Activated CD8-positive, alpha-beta memory T cell treated with anti-CD3 and anti-CD28 coated beads for 1 hour (primary cell): ENCODE measurements at places on chromosomes 2 and 18.
A peak's percentile ranks its signal among the peaks of the same experiment; 100 is the strongest.

GRCh38 chr2:28898048-28898447 lies 3.6 kb downstream of the WDR43 start:
- no peak for DNase-seq

GRCh38 chr18:13271302-13271911 lies 52.8 kb downstream of the LDLRAD4 start:
- DNase-seq = no peak

- DNase-seq = no peak
Observed at GRCh38 chr18:55588111-55588869, at the start of gene TCF4. Gene TCF4, minus strand, starts transcription at chr18:55588192. Its CDS starts 1,076 bp downstream, at chr18:55587116.

GRCh38 chr2:75833386-75833785 lies 122.7 kb upstream of the GCFC2 start:
- no peak for DNase-seq

GRCh38 chr2:200225951-200226350 lies 80.5 kb upstream of the SPATS2L start:
- no peak for DNase-seq

- DNase-seq = no peak
Observed at GRCh38 chr2:21890041-21890440, 766.3 kb downstream of the TDRD15 start.

DNA sequence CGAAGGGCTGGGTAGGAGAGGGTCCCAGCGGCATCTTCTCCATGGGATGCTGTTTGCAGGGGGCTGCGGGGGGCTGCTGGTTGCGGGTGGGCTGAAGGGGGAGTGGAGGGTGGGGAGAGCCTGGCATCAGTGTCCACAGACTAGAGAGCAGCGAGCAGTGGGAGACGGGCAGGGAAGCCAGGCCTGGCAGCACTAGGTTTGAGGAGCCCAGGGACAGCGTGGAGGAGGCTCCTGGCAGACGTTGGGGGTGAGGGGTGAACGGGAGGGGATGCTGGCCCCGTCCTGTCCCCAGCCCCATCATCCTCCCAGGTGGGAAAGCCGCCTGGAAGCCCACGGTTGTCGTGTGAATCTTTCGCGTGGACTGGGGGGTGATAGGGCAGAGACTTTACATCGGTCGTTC lies 48.2 kb upstream of the TFCP2L1 start:
- no peak for DNase-seq

GRCh38 chr18:28884304-28884703 lies 707.4 kb upstream of the CDH2 start:
- no peak for DNase-seq

DNA sequence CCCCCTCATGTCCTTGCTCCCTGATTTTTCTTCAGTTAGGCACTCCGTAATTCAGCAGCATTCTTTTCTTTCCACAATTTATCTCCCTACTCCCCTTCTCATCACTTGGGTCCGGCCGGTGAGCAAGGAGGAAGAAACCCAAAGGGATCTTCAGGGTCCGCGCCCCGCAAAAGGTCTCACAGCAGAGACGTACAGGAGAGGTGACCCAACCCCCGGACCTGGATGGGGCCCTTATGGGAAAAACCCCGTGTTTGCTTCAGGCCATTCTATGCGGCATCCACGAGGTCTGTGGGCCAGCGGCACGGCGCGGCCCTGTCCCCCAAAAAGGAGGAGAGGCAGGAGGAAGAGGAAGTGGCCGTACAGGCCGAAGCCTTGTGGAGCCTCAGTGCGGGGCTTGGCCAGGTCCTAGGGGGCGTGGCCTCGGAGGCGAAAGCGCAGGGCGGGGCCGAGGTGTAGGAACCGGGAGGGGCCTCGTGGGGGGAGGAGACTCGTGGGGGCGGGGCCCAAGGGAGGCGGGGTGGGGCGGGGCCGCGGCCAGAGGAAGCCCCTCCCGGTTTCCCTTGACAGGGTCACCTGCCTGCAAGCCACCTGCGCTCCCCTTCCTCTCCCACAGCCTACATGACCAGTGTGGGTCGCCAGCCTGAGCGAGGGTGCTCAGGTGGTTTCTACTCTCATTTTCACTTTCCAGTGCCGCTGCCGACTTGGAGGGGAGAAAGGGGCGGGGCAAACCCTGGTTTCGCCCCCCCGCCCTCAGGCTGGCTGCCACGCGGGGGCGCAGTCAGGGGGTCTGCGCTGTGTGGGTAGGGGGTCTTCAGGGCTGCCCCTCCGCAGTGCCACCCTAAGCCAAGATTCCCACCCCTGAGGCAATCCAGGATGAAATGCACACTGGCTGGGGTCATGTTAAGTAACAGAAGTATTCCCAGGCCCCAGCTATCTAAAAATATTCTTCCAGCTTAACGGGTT lies 156.4 kb upstream of the XPO1 start:
- peak; percentile 79 for DNase-seq

GRCh38 chr18:42052122-42052708 lies 97.2 kb downstream of the PIK3C3 start:
- DNase-seq = no peak

GRCh38 chr2:217897091-217897715 lies 105.6 kb downstream of the TNS1 start:
- no peak for DNase-seq

DNA sequence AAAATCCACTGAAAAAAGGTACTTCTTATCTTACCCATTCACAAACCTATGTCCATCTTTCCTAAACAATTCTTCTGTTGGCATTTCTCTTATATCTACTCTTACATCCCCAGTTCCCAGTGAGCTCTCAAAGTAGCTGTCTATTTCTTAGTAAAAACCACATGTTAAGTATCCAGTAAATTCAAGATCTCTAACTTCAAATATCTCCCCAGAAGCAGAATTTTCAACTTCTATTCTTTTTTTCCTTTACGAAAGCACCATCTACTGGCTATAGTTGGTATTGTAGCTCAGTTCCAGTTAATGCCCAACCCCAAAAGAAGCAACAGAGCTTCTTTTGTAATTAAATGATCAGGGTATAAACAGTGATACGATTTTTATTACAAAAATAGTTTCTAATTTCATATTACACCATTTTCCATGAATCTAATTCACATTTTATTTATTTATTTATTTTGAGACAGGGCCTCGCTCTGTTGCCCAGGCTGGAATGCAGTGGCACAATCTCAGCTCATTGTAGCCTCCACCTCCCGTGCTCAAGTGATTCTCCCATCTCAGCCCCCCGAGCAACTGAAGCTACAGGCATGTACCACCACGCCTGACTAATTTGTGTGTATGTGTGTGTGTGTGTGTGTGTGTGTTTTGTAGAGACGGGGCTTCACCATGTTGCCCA lies 28.5 kb downstream of the HRH4 start:
- no peak for DNase-seq

DNA sequence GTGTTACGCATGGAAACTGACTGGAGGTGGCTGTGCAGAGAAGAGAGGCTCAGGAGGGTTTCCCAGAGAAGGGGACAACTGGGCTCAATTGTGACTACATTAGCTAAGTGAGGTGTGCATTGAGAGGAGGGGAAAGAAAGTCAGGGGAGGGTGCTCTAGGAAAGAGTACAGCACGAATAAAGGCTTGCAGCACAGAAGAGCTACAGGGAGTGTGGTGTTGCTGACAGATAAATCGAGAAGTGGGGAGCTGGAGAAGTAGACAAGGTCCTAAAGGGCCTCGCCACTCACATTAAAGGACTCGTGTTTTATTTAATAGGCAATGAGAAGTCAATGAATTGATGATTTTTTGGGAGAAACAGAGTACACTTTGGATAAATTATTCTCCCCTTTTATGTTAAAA lies 65.7 kb upstream of the CTAGE1 start:
- DNase-seq = no peak

DNA sequence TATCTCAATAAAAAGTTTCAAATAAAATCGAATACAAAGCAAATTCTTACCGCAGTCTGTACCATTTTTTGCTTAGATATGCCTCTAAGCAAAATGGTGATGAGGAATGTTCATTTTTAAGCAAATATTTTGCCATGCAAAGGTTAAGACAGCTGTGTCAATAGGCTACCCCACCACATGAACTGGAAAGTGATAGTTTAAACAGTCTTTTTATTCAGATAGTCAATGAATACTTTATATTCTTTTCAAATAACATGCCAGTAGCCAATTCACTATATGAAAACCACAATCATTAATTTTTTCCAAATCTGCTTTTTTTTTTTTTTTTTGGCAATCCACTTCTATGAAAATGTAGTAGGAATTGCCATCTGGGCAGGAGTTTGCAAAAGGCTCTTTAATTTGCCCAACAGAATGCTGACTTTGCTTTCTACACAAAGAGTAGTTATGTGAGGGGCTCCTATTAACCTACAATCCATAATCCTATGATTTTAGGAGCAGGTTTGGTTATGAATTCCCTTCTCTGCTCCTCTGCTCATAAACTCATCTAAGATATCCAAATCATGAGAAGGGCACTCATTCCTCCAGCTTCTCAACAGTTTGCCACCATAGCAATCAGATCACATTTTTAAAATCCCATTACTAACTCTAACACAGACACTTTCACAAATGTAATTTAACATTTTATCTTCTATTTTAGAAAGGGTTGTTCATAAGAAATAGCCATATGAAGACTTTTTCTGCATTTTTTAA lies 69.2 kb downstream of the SLC40A1 start:
- no peak for DNase-seq

DNA sequence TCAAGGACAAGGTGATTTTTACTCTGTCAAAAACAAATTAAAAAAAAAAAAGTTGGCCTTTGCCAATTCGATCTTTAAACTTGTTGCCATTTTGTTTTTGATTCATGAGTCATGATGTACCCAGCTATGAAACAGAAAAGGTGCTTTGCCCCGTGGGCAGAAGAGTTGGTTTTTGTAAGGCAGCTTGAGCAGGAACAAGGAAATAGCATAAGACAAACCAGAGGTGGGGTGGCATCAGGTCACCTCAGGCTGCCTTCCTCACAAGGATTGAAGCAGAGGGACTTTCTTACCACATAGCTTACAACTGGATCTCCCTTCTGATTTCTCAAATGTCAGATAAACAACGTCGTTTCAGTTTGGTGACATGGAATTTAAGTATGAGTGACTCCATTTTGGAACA lies 123.8 kb downstream of the ARL4C start:
- DNase-seq = no peak

GRCh38 chr2:150621526-150622213 lies 134.2 kb upstream of the RND3 start:
- no peak for DNase-seq

DNA sequence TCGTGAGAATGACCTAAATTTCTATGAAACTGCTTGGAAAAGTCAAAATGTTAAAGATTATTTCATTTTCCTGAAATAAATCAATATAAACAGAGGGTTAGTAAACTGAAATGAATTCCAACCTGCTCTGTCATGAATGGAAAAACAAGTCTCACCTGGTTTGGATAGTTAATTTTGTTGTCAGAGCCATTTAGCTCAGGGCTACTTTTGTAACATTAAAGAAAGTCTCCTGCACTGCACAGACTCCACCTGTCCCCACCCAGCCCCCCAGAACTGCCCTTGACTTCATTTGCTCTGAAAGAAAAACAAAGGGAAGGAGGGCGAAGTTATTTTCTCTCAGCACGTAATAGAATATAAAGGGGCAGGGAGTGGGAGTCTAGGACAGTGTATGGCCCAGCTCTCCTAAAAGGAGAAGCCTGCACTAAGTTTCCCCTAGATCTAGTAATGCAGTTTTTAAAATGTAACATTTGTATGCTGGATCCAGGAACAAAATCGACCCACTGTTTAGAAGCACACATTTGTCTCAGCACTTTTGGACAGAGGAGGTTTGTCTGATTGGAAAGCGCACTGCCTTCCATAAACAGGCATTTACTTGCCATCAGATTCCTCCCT lies 54.2 kb upstream of the ACSL3 start:
- no peak for DNase-seq

DNA sequence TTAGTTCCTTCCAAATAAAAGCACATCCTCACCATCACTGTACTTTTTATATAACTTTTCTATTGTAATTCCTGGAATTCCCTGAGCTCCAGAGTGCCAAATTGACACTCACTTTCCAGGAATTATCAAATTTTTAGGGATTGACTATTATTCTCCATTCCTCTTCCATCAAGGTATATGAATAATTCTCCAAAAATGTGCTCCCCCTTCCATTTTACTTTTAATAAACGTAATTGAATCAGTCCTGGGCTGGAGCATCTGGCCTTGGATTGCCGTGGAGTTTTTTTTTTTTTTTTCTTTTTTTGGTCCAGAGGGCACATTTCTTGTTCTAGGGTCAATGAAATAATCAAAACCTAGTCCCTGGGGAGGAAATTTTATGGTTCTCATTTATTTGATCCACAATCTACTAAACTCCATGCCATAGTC lies 304.3 kb downstream of the CDCA7 start:
- DNase-seq = no peak

- no peak for DNase-seq
Observed at GRCh38 chr2:23662941-23663920, 263.7 kb downstream of the ATAD2B start.

- DNase-seq = no peak
Observed at GRCh38 chr18:73151086-73151485, 283.3 kb upstream of the NETO1 start.

- DNase-seq = no peak
Observed at GRCh38 chr2:83063511-83063910, 1395.6 kb downstream of the SUCLG1 start.

DNA sequence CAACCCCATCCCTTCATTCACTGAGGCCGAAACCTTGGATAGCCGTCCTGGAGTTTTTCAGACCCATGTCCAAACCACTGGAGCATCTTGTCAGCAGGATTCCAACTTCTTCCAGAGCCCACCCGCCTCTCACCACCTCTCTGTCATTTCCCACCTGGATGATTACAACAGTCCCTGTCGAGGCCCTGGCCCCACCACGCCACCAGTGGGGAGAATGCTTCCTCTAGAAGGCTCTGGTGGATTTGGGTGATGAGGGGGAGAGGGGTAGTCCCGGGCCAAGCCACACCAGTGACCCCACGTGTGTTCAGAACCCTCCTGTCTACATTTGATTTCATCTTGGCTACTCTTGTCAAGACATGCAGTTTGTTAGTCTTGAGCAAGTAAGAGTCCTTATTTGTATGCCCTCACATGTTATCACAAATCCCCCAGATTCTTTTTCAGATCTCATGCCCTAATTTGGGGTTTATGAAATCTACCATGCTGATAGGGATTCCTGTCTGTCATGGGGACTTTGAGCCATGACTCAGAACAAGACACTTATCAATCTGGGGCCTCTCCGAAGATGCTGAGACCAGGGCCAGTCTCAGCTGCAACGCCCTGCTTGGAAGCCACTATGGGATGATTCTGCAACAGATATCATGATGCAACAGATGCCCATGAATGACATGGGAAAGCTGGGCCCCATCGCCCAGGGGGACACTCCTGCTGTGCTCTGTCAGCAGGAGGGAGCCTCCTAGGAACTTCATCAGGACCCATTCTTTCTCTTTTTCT lies 186.1 kb downstream of the ZFP36L2 start:
- no peak for DNase-seq

DNA sequence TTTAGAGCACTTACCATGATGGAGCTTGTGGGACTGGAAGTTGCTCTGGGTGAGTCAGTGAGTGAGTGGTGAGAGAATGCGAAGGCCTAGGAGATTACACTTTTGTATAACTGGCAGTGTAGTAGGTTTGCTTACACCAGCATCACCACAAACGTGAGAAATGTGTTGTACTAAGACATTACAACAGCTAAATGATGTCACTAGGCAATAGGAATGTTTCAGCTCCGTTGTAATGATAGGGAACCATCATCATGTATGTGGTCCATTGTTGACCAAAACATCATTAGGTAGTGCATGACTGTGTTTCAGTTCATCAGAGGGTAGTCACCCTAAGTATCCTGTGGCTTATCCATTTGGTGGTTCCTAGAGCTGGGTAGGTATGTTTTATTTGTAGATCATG lies 11.9 kb downstream of the ZNF407 start:
- no peak for DNase-seq

- no peak for DNase-seq
Observed at GRCh38 chr2:117980783-117981676, 32.8 kb downstream of the CCDC93 start.

GRCh38 chr2:222652491-222653255 lies 3.2 kb downstream of the FARSB start:
- no peak for DNase-seq
